ENCODE measurements at places on chromosomes 6 and 20.

GRCh38 chr20:6034134-6034969, 19.5 kb downstream of the LRRN4 start:
- no peak for DNase-seq

GRCh38 chr20:7773511-7773910, 166.7 kb downstream of the HAO1 start:
- DNase-seq, result peak; percentile 28

GRCh38 chr6:107106165-107106564, 9.2 kb downstream of the BEND3 start:
- DNase-seq, result no peak

DNA sequence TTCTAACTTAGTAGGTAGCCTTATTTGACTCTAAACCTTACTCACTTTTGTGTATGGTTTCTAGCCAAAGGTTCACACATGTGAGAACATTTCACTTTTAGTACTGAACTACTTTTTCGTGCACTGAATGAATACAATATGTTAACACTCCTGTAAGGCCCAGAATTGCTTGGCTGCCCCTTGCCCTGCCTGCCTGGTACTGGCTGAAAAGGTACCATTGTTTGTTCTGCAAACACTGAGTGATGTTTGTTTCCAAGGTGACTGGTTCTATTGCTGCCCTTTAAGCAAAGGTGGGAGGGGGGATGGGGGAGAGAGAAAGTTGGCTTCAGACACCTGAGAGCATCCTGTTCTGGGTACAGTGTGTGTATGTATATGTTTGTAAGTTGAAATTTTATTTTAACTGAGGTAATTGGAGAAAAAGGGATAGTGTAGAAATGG, 31.2 kb downstream of the RREB1 start:
- DNase-seq, result peak; percentile 50

GRCh38 chr20:35517125-35517524, 12.3 kb downstream of the C20orf173 start:
- DNase-seq, result no peak

- DNase-seq, result peak; percentile 4
Measured at GRCh38 chr20:36173451-36173933, 19.0 kb downstream of the EPB41L1 start.
